ENCODE measurements at places on chromosomes 1 and 21.

DNA sequence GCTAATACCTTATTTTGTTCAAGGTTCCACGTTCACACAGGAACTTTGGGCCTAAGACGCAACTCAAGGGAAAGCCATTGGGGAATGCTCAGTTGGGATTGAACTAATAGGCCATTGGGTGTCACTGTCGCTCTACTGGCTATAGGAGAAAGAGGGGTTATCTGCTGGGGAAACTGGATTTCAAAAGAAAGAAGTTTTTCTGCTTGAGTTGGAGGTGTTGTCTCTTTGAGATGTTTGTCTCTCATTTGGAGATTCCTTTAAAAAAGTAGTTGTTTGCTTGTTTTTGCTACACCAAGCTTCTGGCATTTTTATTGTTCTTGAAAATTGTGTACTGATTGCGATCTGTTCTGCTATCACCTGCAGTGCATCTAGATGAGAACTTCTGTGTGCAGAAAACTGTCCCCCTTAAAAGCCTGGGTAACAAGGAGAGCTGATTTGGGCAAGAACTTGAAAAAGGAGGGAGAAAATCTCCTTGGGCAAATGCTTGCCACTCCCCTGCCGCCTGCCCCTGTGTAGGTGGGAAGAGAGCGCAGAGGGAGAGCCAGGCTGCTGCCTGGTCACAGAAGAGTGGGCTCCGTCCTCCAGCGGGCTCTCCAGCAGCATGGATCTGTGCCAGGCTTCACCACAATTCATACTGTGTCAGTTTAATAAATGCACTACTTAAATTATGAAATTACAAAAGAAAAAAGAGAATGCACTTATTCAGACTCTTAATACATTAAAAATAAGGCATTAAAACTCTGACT lies 39.9 kb downstream of the PEX14 start:
- DNase-seq: no peak

DNA sequence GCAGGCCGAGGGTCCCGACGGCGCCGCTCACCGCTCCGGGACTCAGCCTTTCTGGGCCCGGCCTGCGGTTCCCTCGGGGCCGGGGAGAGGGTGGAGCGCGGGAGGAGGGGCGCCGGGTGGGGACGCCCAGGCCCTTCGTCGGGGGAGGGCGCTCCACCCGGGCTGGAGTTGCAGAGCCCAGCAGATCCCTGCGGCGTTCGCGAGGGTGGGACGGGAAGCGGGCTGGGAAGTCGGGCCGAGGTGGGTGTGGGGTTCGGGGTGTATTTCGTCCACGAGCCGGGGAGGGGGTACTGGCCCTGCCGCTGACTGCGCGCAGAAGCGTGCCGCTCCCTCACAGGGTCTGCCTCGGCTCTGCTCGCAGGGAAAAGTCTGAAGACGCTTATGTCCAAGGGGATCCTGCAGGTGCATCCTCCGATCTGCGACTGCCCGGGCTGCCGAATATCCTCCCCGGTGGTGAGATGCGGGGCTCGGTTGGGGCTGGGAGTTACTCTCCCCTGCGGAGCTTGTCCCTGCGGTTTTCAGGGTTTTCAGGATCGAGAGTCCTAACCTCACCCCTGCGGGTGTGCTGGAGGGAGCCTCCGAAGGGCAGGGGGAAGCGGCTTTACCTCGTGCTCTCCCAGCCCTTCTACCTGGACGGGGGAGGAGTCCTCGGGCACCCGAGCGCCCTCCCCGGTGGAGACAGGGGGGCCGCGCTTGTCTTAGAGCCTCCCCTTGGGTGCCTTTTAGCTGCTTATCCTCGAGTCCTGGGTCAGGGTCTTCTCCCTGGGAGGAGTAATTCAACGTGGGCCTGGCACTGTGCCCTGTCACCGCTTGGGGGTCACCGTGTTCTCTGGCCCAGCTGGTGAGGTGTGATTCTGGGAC lies 2.1 kb downstream of the SAMD11 start:
- DNase-seq: no peak

- DNase-seq: no peak
Measured at GRCh38 chr1:224387302-224387912, 30.7 kb downstream of the CNIH4 start.

- no peak for DNase-seq
Measured at GRCh38 chr1:189121941-189122340, 1355.7 kb downstream of the BRINP3 start.

DNA sequence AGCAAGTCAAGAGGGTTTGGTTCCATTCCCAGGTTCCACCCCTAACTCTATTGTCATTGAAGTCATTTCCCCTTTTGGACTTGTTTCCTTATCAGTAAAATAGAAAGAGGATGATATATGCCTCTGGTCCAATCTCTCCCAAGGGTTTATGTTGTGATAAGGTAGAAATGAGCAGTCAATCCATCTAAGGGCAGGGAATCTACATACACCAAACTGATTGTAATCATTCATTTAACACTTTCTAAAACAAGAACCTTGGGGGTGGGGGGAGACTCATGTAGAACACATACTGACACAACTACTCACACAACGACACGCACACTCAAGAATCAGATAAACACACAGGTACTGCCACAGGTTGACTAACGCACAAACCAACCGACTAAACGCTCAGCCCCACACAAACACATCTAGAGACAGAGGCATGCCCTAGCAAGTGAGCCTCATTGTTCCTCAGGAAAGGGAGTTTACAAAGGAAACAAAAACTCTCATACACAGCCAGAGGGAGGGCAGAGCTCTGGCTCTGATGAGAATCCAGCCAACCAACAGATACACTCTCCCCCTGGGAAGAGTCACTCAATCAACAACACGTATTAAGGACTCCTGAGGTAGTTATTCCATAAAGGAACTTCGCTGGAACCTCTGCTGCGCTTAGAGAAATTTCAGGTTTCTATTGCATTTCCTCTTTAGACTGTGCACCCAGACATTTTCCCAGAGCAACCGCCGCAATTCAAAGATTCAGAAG lies 1.0 kb downstream of the F11R start:
- no peak for DNase-seq

GRCh38 chr1:45478121-45478814 lies 12.7 kb downstream of the TESK2 start:
- no peak for DNase-seq

DNA sequence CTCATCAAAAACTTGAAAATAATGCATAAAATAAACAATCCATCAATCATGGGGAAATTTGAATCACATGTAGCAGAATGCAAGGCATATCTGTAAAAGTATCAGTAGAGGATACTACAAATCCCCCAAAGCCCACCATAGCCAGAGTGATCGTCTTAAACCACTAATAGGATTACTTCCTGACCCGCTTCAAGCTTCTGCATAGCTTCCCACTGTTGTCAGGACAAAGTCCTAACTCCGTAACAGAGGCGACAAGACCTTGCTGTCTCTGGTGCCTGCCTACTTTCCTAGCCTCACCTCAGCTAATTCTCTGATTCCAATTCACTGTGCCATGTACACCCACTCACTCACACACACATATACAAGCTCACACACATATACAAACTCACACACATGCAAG lies 161.2 kb upstream of the NFIA start:
- DNase-seq: no peak

- DNase-seq: peak; percentile 37
Measured at GRCh38 chr1:46333300-46334029, 7.1 kb upstream of the NSUN4 start.

DNA sequence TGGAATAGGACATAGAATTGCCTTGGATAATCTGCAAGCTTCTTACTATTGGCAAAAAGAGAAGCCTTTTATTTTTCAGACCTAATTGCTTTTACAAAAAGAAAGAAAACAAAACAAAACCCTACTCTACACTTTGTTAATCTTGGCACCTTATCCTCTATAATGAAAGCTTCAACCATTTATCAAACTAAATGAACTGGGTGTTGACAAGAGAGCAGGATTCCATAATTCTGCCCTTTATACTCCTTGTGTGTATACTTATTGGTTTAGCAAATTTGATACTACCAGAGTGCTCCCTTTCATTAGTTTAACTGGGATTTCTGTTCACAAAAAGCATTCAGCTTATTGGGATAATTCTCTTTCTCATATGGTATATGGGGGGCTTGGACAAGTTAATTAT lies 3.0 kb upstream of the TMCC2 start:
- DNase-seq: no peak
